Dermis blood vessel endothelial cell (primary cell): ENCODE measurements at places on chromosomes 11 and 22. TPM values are rescaled to one million over a fixed set of nuclear protein-coding genes. Genes with fewer than 3 reads are reported as not detected.
A peak's percentile ranks its signal among the peaks of the same experiment; 100 is the strongest.

The OR5T1 gene
- not detected in 2 replicates for total RNA-seq

- DNase-seq, result no peak
Observed at GRCh38 chr22:48746789-48747425, 1080.8 kb downstream of the BRD1 start.

DNA sequence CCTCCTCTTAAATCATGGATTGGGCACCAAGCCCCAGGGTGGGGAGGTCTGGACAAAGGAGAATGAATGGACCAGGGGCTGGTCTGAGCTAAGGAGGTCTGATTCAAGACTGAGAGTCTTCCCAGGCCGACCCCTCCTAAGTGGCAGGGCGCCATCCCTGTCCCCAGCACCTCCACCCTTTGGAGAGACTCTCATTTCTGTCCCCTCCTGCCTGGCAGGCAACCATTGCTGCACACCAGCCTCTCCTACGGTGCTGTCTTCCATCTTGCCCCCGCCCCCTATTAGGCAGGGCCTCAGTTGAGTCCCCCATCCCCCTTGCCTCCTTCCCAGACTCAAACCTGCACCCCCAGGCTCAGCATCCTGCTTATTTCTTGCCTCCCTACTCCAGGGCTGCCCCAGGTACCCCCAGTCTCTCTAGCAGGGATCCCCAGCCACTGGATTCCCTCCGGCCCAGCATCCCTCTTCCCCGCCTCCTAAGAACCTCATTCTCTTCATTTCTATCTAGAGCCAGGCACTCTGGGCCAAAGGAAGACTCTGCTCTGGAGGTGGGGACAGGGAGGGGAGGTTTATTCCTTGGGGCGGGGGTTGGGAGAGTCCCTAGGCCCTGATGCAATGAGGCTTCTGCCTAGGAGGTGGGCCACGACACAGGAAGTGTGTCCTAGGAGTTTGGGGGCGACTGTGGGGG lies 1.7 kb upstream of the RCOR2 start:
- no peak for DNase-seq

- no peak for DNase-seq
Observed at GRCh38 chr11:14101388-14101787, 138.9 kb downstream of the SPON1 start.

The IRAG1 gene
- 0.51 and 0.79 TPM in 2 replicates for total RNA-seq

The MRGPRE gene
- total RNA-seq, result not detected in 2 replicates

The OR51B5 gene
- total RNA-seq, result not detected in 2 replicates

The YPEL4 gene
- total RNA-seq, result 0.05 TPM in 1 of 2 replicates, not detected in the other

DNA sequence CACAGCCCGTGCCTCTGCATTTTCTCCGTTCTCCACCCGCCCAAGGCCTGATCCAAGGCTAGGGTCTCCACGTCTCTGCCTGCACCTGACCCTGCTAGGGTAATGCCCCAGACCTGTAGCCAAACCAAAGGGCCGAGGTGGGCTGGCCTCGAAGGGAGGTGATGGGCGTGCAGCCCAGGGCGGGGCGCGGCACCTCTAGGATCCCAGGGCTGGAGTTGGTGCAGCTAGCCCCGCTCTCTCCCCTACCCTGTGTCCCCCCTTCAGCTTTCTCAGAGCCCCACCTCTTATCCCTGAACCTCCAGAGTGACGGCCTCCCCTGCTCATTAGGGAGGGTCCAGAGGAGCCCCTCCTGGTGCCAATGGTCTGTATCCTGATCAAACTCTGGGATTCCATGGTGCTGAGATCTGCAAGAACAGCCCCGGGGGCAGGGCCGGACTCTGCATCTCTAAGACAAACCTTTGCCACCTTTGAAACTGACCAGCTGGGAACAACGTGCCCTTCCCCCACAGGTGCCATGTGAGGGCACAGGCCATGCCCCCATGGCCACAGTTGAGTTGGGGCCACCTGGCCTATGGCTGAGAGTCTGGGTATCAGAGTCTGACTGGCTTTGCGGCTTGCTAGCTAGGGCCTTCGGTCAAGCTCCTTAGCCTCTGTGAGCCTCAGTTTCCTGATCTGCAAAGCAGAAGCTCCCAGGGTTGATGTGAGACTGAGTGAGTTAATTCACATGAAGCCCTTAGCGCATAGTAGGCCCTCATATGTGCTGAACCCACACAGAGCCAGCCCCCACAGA lies 23.1 kb upstream of the CBX7 start:
- peak; percentile 59 for DNase-seq

DNA sequence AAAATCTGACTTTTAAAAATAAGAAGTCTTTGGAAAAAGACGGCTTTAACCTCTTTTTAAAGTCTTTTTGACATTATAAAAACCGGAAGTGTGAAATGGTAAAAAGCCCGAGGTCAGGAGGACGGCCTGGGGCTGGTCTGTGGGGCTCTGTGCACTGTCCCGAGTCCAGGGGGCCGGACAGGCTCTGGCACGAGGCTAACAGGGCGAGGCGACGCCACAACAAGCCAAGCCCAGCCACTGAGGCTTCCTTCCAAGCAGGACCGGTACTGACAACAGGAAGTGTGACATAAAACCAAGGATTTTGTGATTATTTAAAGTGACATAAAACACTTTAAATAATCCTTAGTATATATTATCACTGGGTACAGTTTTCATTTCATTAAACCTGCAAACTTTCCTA lies 39.2 kb downstream of the BRD1 start:
- peak; percentile 67 for DNase-seq

The APOL5 gene
- not detected in 2 replicates for total RNA-seq

GRCh38 chr11:115333121-115333520 lies 171.1 kb downstream of the CADM1 start:
- no peak for DNase-seq

DNA sequence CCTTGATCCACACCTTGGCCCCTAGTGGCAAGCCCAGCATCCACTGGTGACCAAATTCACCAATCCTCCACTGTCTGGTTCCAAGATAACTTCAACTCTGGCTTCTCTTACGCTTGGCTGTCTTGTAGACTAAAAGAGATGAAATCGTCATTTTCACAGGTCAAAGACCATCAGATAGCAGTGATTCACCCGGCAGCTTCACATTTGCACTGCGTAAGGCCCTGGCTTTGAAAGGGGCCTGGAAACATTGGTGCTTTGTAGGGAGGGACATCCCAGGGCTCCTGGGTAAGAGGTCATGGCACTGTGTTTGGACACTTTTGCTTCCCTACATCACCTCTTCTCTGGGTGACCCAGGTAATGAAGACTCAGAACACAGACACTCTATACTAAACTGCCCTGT lies 30.1 kb upstream of the FADD start:
- DNase-seq, result no peak

DNA sequence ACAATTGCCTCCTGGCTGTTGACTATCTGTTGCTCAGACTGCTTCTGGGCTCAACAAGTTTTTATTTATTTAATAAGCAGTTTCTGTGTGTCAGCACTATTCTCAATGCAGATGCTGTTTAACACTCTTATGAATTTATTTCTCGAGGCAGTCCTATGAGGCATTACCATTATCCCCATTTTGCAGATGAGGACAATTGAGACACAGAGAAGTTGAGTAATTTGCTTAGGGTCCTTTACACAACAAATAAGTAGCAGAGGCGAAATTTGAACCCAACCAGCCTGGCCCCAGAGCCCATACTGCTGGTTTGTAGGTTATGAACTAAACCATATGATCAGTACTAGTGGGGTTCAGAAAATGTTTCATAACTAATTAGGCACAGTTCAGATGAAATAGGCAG lies 58.7 kb downstream of the APIP start:
- no peak for DNase-seq

DNA sequence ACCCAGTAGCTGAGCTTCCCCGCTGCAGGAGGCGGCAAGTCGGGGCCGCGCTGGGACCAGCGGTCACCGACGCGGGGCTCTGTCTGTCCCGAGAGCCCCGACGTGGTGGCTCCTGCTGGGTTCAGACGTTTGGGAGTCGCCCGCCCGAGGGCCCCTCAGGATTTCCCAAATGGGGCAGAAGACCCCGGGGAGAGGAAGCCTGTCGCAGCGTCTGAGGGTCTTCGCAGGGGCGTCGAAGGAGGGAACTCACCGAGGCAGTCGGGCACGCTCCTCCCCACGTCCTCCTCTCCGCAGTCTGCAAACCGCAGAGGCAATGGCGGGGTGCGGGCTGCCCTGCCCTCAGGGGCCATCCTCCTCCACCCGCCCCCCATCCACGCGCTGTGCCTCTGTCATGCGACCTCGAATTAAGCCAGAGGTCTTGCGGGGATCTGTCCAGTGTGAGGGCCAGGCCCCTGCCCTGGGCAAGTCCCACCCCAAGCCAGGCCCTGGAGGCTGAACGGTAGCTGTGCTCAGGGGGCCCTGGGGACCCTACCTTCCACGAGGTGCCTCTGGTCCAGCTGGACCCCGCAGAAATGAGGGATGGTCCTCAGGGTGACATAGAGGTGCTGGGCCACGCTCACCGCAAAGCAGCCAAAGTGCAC lies 12.5 kb downstream of the IL17REL start:
- DNase-seq, result no peak

GRCh38 chr22:36853407-36854099 lies 7.3 kb upstream of the NCF4 start:
- peak; percentile 74 for DNase-seq

The CALCB gene
- total RNA-seq, result not detected in 2 replicates

DNA sequence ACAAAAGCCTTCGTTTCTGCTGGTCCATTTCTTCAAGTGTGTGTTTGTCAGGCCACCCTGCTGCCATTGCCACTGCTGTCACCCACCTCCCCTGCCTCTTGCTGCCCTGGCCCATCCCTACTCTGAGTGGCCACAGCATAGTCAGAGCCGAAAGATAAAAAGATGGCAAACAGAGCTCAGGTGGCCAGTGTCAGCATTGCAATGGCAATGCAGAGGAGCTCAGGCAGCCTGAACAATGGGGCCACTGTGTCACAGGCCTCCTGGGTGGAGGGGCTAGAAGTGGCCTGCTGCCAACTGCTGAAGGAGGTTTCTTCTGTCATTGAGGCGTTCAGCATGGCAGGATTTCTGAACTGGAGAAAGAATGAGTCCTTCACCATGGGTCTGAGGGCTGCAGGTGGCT lies 137.1 kb downstream of the CSNK2A3 start:
- no peak for DNase-seq

DNA sequence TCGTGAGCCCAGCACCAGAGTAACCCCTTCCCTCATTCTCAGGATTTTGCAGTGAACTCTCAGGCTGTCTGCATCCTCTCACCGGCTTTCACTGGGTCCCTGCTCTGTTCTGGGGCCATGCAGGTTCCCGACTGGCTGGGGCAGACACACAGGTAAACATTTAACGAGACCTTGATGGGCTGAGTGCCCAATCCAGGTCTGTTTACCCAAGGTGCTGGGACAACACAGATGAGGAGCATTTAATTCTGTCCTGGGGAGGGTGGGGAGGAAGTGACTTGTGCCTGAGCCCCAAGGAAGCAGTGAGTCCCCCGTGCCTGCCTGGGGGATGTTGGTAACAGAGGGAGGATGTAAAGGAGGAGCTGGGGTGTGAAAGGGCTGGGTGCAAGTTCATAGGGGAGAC lies 4.4 kb downstream of the BIK start:
- DNase-seq, result no peak

The ZW10 gene
- total RNA-seq, result 23.3 and 31.6 TPM in 2 replicates

The CELSR1 gene
- 28.2 and 45.6 TPM in 2 replicates for total RNA-seq

The FAM181B gene
- total RNA-seq, result under 0.01 and 0.05 TPM in 2 replicates

The FGF4 gene
- not detected in 2 replicates for total RNA-seq

GRCh38 chr11:118092907-118093571 lies 6.3 kb upstream of the SMIM35 start:
- no peak for DNase-seq

- DNase-seq, result peak; percentile 20
Observed at GRCh38 chr11:125257190-125257579, 92.6 kb downstream of the PKNOX2 start.
